ENCODE measurements at places on chromosomes 2 and 18. TPM values are rescaled to one million over a fixed set of nuclear protein-coding genes. Genes with fewer than 3 reads are reported as not detected.
A peak's percentile ranks its signal among the peaks of the same experiment; 100 is the strongest.

DNA sequence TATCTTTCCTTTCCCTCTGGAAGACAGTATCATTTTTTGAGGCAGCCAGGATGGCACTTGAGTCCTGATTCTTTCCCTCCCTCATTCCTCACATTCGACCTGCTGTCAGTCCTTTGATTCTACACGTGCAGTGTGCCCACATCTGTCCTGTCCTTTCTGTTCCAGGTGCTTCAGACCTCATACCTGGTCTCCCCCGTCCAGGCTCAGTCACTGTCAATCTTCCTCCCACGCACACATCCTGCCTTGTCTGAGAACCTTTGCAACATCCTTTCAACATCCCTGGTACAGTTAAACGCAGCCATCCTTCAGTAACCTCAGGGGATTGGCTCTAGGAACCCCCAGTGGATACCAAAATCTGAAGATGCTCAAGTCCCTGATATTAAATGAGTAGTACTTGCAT lies 10.1 kb downstream of the BCL2 start:
- DNase-seq = no peak

- no peak for DNase-seq
Measured at GRCh38 chr2:138137949-138138348, 173.7 kb downstream of the HNMT start.

DNA sequence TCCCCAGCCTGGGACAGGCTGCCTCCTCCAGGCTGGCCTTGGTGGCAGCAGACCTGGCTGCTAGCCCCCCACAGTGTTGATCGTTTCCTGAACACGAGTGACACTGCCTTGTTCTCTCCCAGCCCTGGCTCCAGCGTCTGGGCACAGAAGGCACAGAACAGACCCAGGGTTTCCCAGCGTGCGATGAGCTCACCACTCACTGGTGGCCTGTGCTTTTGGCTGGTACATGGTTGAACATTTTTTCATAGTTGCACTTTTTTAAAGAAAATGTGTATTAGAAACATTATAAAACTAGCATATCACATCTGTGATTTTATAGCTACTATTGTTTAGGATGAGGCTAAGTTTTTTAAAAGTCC lies 40.9 kb downstream of the SCTR start:
- DNase-seq = no peak

Gene PIEZO2
- 17.6 TPM for polyA plus RNA-seq

DNA sequence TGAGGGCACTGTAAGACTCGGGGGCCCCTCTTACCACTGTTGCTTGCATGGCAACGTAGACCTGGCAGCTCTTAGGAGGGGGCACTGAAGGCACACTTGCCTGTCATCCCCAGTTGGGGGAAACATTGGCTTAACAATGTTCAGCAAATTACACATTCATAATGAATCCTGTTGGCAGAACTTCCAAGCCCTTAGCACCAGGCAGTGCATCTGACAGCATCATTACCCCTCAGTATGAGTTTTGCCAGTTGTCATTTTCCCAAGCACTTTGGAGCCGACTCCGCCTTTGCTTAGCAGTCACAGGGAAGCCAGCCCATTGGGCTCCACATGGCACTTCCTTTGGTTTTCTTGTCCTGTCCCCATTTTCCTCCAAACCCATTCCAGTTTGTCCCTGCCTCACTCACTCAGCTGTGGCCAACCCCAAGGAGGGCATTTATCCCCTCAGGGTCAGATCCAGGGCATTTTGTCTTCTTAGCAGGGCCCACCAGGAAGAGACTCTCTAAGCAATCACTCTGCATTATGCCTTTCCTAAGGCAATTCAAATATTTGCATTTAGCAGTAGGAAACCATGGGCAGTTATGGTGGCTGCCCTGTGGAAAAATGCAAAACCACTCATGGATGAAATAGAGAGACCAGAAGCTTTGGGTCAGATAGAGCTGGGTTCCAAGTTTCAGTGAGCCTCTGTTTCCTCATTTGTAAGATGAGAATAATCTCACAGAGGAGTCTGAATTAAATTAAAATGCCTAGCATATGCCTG lies 73.9 kb downstream of the VSNL1 start:
- DNase-seq = no peak

Gene FN1
- polyA plus RNA-seq = 589 TPM

DNA sequence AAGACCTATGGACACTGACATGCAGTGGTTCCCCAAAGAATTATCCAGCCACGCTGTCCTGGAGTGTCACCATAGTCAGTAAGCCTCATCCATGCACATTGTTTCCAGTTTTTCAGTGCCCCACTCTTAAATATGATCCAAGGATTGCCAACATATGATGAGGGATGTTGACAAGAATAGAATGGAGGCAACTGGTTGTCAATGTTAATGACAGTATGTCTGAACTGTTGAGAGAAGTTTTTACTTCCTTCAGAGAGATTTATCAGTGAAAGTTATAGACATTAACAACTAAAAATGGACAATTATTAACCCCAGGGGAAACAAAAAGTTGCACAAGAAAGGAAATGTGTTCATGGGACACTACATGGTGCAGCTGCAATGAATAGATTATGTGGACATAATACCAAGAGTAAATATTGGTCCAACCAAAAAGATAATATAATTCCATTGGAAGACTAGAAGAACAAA lies 69.9 kb downstream of the CYP26B1 start:
- DNase-seq = no peak

- peak; percentile 53 for DNase-seq
Measured at GRCh38 chr2:95526360-95527341, 42.1 kb upstream of the TRIM43B start.

Gene TNS1
- 56.0 TPM for polyA plus RNA-seq

DNA sequence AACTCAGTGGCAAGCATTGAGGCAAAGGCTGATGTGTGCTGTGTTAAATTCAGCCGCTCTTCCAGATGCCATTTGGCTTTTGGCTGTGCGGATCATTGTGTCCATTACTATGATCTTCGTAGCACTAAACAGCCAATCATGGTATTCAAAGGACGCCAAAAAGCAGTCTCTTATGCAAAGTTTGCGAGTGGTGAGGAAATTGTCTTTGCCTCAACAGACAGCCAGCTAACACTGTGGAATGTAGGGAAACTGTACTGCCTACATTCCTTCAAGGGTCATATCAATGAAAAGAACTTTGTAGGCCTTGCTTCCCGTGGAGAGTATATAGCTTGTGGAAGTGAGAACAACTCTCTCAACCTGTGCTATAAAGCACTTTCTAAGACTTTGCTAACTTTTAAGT lies 195.5 kb upstream of the RAB12 start:
- no peak for DNase-seq

Gene STAT4
- 11.7 TPM for polyA plus RNA-seq

- DNase-seq = no peak
Measured at GRCh38 chr2:149076863-149077412, 38.4 kb downstream of the LYPD6B start.

Gene ASXL2
- 20.5 TPM for polyA plus RNA-seq

DNA sequence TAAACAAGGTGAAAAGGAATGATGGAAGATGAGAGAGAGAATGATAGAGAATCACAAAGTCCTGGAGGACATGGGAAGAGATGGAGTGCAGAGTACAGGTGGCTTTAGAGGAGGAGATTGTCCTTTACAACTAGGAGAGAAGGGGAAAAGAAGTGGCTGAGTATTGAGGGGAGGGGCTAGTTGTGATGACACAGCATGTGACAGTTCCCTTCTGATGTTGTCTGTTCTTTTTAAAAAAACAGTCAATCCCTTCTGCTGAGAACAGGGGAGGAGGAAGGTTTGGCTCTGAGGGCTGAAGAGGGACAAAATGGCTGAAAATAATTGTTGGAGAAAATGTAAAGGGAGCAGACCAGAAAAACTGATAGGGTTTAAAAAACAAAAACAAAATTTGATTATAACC lies 44.0 kb downstream of the STEAP3 start:
- DNase-seq = no peak

Gene WNT6
- 0.15 TPM for polyA plus RNA-seq

DNA sequence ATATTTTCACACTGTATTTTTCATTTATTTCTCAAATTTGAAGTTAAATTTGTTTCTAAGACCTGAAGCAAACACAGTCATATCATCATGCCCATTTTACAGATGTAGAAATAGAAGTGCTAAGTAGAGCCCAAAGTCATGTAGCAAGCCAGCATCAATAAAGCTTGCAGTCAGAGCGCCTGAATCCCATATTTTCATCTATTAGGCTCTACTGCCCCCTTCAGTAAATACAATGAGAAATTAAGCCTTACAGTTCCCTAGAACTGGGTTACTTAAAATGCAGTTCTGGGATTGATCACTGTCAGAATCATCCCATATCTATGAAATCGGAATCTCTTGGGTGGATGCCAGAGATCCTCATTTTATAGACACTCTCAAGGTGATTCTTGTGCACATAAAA lies 419.9 kb downstream of the TGIF1 start:
- DNase-seq = no peak

DNA sequence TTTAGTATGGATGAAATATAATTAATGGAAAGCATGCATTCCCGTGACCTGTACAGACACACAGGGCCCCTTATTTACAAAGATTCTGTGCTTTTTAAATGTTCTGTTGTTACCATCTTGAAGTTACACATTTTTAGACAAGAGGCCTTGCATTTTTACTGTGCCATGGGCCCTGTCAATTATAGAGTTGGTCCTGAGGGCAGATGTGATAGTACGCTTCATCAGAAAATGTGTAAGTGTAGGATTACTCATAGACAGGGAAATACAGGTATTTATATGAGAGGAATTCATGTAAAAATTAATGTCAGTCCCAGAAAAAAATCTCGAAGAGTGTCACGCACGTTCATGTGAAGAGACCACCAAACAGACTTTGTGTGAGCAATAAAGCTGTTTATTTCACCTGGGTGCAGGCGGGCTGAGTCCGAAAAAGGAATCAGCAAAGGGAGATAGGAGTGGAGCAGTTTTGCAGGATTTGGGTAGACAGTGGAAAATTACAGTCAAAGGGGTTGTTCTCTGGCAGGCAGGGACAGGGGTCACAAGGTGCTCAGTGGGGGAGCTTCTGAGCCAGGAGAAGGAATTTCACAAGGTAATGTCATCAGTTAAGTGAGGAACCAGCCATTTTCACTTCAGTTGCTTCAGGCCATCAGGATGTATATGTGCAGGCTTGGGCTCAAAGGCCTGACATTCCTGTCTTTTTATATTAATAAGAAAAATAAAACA lies 12.2 kb upstream of the ALPK2 start:
- DNase-seq = no peak

DNA sequence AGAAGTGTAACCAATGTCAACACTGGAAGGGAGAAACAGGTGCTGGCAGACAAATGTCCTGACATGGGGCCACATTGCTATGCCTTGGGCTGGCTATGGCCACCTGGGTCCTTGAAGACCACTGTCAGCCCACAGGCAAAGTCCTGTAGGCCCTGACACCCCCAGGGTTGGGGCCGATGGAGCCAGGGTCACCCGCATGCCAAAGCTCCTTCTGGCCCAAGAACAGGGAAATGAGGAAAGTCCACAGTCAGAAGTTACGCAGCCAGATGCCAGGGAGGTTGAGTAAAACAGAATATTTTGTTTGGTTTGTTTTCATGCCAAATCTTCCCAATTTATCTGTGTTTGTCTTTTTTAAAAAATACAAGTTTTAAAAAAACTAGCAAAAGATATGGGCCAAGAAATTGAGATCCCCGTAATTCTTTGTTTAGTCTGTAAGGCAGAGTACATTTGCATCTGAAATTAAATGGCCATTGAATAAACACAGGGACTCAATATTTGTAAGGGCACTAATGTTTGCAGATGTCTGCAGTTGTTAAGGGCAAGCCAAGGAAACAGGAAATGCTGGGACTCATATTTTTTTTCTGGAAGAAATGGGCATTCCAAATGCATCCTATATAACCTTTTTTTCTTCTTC lies 186.4 kb downstream of the FAM210A start:
- no peak for DNase-seq

Gene SKOR2
- polyA plus RNA-seq = not detected

- DNase-seq = no peak
Measured at GRCh38 chr18:1053331-1054315, 149.0 kb downstream of the ADCYAP1 start.

Gene SETBP1
- 30.1 TPM for polyA plus RNA-seq

- no peak for DNase-seq
Measured at GRCh38 chr18:33580546-33580945, 2.5 kb downstream of the ASXL3 start.

DNA sequence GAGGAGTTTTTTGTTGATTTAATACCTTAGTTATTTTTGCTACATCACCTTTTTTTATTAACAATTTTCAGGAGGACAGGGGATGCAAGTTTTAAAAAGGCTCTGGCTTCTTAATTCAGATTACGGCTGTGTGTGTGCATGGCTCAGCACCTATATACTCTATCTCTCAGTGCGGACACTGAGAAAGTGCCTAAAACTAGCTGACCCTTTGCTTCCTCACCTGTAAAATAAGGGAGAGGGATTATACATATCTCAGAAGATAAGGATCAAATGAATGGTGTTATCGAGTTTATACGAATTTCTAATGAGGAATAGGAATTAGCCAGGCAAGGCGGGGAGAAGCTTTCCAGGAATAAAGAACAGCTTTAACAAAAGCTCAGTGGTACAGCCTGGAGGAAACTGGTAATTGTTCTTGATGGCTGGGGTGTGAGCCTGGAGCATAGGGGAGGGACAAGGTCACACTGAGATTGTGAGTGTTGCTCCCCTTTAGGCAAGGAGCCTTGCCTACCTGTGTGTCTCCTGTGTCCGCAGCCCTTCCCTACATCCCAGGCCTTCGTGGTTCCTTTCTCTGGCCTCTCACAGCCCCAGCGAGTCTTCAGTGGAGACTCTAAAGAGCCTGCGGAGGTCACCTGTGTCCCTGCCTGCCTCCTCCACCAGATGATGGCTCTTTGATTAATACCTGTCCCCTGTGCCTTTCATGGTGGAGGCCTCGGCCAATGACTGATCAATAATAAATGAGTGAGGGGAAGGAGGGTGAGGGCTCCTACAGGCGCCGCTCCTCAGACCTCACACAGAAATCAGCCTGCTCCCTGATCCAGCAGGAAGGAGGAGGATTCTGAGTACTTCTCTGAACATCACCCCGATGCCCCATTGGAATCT lies 92.7 kb downstream of the DDX1 start:
- DNase-seq = no peak

GRCh38 chr2:82857967-82858366 lies 1601.1 kb downstream of the SUCLG1 start:
- no peak for DNase-seq

DNA sequence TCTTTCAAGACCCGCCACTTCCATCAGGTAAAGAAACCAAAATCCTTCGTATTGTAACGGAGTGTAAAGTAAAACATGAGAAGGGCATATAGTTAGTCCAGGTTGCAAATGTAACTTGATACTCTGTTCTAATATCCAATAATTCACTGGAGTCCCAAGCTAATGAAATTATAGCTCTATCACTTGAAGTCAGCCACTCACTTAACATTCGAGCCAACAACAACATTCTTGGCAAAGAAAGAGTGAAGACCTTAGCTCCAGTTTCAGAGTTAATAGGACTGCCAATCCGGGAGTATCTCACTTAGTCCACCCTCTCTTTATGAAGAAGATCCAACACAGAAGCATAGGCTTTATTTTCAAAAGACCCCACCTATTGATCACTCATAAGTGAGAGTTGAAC lies 298.0 kb upstream of the SOX11 start:
- no peak for DNase-seq

Gene SH2D6
- polyA plus RNA-seq = 0.50 TPM

GRCh38 chr2:240428245-240428644 lies 7.2 kb upstream of the GPC1 start:
- DNase-seq = no peak

All from right renal cortex interstitium (tissue), 3 donors.